Stimulated activated CD8-positive, alpha-beta memory T cell treated with anti-CD3 and anti-CD28 coated beads, Interleukin-15, amount 100 ng/mL, for 24 hours (primary cell): ENCODE measurements at places on chromosomes 2 and 18.

GRCh38 chr2:47129191-47129706, 25.9 kb downstream of the STPG4 start:
- DNase-seq, result no peak

DNA sequence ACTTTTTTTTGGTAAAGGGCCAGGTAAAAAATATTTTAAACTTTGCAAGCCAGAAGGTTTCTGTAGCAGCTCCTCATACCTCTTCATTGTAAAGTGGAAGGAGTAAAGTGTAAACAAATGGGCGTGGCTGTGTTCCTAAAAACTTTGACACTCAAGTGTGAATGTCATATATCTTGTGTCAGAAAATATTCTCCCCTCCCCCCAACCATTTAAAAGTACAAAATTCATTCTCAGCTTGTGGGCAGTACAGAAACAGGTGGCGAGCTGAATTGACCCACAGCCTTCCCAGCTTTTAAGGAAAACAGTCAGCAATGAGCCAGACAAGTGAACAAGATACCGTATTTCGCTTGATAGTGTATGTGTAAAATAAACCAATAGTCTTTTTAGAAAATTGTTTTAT, 4.0 kb downstream of the YPEL5 start:
- DNase-seq, result no peak

- no peak for DNase-seq
Measured at GRCh38 chr2:222433332-222434173, 9.2 kb downstream of the SGPP2 start.

- no peak for DNase-seq
Measured at GRCh38 chr2:1538663-1539062, 125.4 kb downstream of the TPO start.

GRCh38 chr2:203673933-203674332, 32.5 kb upstream of the CD28 start:
- DNase-seq, result no peak

GRCh38 chr2:178296394-178297090, 102.2 kb downstream of the OSBPL6 start:
- DNase-seq, result no peak

DNA sequence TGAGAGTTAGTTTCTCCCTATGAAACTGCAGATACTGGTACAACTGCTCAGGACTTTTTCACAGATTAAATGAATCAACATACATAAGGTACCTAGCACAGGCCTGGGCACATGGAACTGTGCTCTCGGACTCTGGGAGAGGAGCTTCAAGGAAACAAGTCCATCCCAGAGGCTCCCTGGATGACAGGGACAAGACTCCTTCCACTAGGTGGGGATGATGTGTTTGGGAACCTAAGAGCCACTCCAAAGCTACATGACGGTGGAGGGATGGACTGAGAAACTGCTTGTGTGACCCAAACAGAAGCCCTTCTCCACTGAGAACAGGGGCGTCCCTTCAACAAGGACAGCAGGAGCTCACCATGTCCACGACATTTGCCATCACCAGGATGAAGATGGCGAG, 37.1 kb downstream of the CENPO start:
- no peak for DNase-seq

DNA sequence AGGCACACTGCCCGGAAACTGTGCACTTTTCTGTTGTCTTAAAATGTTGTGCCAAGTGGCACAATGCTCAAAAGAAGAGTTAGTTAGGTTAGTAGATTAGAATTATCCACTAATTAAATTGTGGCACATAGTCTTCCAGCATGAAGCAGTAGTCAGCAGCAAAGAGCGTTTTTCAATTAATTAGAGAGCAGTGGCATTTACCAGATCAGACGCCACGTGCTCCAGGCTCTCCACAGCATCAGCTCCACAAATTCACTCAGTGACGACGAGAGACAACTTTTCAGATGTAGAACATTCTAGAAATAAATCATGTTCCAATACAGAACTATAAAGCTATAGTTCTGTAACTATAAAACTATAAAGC, 16.4 kb upstream of the RTTN start:
- no peak for DNase-seq

DNA sequence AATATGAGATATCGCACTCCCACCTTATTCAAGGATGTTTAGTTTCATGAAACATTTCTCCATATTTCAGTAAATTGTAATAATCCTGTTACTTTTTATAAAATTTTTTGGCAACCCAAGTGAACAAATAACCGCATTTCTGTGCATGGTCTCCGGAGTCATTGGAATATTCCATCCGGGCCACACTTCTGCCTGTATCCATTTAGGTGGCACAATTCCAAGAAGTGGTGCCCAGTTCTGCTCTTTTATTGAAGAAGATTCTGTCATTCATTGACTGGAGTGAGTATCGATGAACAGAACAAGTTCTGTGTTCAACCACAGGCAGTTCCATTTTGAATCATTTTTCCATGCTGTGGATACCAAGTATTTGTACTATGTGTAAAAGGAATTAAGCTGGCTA, 26.6 kb upstream of the ICOS start:
- no peak for DNase-seq

GRCh38 chr18:47772374-47773248, 157.8 kb downstream of the SMAD2 start:
- DNase-seq, result peak; percentile 31

DNA sequence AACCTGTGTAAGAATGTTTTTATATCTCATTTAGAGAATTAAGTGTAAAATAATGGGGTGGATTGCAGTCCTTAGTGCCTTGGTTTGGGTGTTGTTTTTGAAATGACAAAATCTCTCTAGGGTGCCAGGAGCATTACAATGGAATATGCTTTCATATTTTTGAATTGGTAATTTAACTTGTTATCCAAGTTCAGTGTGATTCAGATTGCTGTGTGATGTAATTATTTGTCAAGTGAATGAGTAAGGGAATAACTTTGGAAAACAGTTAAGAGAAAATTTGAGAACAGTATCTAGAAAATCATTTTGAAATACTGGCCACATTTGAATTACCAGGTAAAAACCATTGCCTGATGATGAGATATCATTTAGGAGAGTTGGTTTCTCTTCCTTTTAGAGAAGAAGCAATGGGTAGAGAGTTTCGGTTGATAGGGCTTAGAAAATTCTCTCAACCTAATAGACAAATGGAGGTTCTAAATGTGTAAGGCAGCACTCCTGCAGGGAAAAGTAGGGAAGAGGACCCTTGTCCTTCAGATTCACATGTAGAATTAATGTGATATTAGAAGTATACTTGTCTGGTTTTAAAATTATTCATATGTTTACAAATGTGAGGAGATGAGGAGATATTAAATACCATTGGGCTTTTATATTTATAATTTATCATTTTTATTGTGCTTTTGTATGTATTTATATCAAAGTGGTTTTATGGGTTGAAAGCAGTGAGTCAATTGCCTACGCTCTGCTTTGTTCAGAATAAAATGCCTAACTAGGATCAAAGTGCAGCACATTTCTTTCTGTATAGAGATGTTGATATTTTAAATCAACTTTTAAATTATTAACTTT, 124.8 kb downstream of the PHLPP1 start:
- DNase-seq, result no peak

DNA sequence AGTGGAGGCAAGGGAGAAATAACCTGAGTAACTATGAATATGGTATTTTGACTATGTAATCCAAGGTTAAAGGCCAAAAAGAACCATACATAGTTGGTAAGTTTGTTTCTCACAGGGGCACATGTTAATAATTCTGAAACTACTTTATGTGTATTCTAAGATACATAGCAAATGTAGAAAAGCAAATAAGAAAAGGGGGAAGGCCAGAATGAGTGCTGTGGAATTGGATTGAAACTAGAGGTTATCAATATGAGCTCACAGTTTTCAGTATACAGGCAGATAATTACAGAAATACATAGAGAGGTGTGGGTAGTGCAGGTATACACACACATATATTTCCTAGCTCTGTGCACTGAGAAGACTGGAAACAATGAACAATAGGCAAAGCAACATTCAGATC, 13.7 kb downstream of the INO80C start:
- DNase-seq, result no peak

DNA sequence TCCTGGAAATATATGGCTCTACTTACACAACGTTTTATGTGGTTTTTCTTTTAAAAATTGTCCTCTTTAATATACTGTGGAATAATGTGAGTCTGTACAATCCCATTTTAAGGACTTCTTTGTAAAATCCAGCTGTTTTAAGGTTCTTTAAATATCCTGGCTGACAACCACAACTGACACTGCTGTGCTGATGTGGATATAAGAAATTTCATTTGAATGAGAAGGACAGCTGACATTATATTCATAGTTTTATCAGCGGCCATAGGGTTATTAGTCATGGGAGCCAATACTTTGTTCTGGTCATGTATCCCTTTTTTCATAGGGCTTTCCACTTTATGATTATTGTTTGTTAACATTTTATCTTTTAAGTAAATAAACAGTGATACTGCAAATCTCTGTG, 169.5 kb downstream of the CAMKMT start:
- no peak for DNase-seq

DNA sequence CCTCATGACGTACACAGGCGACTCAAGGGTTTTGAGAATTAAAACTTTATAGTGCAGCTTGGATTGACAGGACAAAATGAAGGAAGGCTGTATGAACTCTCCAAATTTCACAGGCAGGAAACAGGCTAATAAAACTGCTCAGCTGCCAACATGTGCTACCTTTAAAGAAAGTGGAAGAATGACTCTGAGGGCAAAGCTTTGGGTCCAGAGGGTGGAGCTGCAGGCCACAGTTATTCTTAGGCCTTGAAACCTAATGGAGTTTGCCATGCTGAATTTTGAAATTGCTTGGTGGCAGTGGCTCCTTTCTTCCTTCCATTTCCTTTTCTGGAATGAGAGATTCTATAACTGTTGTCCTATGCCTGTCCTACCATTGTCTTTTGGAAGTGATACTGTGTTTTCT, 34.8 kb downstream of the HAT1 start:
- DNase-seq, result no peak

- DNase-seq, result no peak
Measured at GRCh38 chr2:98480598-98480997, 35.9 kb downstream of the INPP4A start.

DNA sequence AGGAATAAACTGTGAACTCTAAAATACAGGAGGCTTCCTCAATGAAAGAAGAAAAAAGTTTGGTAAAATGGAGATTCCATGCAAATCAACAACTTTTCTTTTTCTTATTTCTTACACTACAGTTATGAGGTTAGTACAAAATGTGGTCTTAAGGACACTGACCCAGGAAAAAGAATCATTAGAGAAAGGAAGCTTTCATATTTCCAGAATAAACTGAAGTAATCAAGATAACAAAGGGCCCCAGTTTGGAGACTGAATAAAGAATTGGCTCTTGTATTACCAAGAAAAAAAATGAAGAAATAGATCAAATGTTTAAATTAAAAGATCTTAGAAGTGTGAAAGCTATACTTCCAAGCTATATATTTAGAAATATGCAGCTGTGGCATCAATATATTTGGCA, 72.3 kb downstream of the SLC66A3 start:
- DNase-seq, result no peak

DNA sequence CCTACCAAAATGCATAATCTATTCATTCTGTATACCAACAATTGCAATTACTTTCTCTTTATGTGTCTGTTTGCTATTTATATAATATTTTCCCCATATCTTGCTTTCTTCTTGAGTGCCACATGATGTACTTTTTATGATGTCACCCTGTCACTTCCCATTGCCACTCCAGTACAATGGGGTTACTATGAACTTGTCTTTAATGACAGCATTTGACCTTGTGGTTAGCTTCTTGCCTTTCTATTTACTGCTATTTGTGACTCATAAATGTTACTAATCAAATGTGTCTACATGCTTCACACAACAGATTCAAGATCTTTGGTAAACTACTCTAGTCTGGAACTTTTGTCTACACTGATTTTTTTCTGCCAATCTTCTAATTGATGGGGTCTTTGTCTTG, 486.3 kb downstream of the NR4A2 start:
- no peak for DNase-seq

DNA sequence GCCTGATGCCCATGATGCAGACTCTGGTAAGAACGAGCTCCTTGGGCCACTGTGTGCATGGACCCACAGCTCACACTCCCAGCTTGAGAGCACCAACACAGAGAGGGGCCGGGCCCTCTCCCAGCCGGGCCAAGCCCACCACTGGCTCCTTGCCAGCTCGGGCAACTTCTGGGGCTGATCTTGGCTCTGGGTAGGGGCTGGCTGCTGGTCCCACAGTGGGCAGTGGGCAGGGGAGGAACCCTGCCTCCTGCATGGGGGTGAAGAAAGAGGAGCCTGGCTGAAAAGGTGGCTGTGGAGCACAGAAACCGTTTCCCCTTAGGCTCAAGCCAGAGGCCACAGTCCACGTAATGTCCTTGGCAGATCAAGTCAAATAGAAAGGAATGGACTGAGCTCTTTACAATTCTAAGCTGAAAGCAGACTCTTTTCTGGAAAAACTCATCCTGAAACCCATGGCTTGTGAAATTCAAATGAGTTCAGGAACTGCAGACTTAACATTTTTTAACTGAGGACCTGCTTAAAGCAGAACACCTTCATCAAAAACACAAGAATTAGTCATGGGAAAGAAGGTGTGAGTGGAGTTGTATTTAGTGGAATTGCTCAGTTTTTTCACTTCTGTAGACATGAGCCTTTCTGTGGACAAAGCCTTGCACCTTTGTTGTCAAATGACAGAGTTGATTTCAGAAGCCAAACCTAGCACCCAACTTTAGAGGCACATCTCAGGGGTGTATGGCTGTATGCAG, 104.9 kb downstream of the STPG4 start:
- no peak for DNase-seq

- DNase-seq, result no peak
Measured at GRCh38 chr2:241933179-241933911, 63.8 kb downstream of the RTP5 start.

GRCh38 chr2:37469126-37469525, 124.7 kb downstream of the QPCT start:
- no peak for DNase-seq
